Hematopoietic multipotent progenitor cell treated with erythropoietin and hydrocortisone succinate and interleukin-3 and kit ligand, for 8 days (in vitro differentiated cells): ENCODE measurements at places on chromosomes 12 and 14.

DNA sequence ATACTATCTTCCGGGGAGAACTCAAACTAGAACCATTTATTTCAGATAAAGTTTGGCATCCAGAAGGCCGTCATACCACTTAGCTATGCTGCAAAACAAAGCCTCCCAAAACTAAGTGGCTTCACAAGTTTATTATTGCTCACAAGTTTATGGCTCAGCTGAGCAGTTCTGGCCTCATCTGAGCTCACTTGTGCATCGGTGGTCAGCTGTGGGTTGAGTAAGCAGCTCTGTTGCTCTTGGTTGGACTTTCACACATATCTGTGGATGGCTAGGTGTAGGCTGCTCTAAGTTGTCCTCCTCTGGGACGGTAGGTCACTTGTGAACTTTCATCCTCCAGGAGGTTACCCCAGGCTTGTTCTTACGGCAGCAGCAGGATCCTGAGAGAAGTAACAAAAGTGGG is 162.7 kb downstream of the BTG1 start:
- no peak for DNase-seq

GRCh38 chr12:48189331-48190125 is 6.1 kb downstream of the CCDC184 start:
- DNase-seq = peak; percentile 84

DNA sequence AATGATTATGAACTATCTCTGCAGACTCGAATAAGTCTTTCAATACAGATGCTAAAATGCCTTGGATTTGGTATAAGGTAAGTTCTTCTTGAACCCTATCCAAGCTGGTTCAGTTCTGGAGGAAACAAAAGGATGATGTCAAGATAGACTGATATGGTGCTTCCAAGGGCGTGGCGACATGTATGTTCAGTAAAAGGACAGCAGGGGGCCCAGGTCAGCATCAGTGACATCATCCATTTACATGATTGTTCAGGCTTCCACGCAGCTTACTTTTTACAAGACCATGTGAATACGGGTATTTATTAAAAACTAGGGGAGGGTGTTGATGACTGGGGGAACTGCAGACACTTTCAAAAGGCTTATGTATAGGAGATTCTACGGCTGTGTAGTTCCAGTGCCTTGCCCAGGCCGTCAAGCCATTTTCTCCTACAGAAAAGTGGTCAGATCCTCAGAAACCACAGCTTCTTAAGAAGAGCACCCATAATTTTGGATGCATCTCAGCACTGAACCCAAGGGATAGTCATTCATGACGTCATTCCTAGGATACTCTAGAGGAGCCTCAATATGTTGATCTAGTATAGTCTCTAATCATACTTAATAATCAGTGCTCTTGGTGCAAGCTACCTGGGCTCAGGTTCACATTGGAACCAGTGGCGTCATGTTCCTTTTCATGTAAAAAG is 527.7 kb downstream of the FUT8 start:
- DNase-seq = peak; percentile 53

DNA sequence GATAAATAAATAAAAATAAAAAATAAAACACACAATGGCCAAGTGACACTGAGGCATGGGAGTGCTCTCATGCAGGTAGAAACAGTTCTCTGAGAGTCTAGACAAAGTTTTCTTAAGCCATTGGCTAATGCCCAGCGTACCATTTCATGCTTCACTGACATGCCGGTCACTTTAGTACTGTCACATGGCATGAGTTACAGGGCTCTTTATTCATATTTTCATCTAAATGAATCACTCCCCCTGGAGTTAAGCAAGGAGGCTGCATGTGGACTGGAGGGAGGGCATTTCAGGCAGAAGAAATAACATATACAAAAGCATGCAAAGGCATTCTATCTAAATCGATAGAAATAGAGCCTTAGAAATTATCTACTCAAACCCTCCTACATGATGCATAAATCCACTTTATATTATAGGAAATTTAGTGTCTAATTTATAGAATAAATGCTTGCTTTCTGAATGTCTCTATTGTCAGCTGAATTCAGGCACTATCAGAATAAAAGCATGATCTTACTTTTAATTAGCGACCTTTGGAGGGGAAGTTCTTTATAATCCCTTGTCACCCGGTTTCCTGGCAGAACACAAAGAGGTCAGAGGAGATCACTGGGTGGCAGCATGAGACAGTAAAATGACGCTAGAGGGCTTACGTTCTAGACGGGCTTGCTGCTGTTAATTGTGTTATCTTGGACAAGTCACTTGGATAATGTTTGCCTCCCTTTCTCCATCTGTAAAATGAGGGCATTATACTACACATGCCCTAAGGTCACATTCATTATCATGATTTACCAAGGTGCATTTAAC is 17.5 kb downstream of the DYRK4 start:
- peak; percentile 56 for DNase-seq

DNA sequence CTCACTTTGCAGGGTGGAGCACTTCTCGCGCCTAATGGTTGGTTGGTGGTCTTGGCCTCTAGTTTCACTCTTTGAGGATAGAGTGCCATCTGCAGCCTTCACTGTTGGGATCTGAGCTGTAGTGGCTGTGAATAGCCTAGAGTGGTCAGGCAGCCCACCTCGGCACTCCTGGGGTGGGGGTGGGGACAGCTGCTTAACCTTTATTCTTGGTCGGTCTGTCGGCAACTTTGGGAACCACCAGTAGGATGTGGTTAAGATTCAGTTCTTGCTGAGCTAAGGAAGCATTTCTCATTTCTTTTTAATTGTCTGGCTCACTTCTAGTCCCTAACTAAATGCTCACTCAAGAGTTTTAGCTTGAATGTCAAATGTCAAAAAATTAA is 21.1 kb downstream of the TMBIM6 start:
- no peak for DNase-seq

GRCh38 chr12:92657770-92658169 is 45.0 kb upstream of the PLEKHG7 start:
- no peak for DNase-seq

- DNase-seq = no peak
These were observed 920.1 kb downstream of the FLRT2 start for GRCh38 chr14:86450085-86450484.

DNA sequence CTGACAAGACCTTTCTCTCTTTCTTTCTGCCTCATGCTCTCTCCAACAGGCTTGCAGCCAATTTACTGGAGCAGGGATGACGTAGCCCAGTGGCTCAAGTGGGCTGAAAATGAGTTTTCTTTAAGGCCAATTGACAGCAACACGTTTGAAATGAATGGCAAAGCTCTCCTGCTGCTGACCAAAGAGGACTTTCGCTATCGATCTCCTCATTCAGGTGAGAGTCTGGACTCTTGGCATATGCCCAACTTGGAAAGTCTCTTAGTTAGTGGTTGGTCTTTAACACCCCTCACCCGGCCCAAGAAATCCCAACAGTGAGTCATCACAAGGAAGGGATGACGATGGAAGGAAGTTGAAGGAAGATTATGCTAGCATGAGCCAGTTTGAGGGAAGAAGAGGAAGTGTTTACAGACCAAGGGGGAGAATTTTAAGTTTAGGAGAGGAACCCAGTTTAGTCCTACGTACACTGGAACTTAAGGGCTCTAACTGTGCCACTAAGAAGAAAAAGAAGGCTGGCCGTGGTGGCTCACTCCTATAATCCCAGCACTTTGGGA is 189.7 kb downstream of the ETV6 start:
- peak; percentile 25 for DNase-seq

GRCh38 chr12:54195737-54196347 is 7.1 kb upstream of the SMUG1 start:
- no peak for DNase-seq

GRCh38 chr12:42957561-42958290 is 368.2 kb upstream of the PRICKLE1 start:
- DNase-seq = no peak

DNA sequence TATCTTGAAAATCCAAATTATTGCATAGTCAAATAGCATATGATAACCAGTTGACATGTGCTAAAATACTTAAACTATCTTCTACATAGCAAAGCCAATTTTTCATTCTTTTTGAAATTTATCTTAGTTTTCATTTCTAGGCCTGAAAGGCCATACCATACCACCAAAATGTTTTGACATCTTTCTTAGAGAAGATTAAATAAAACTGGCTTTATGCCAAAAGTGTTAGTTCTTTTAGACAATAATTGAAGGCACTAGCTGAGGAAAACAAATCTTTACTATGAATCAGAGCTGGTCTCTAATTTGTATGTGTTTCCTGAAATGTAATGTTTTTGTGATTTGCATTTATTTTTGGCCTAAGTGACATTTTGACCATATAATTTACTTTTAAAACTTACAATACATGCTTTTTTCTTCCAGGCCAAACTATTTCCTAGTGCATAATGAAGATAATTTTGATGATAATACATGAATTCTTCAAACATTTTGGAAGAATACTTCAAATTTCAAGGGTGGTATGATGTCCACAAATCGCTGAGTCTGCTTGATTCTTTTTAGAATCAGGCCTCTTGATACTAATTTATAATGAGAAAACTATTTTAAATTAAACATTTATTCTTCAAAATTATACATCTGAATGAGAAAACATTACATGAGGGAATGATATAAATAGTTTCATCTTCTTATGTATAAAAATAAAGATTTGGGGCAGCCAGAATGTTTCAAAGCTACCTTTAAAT is 6.5 kb upstream of the KCNMB4 start:
- no peak for DNase-seq

DNA sequence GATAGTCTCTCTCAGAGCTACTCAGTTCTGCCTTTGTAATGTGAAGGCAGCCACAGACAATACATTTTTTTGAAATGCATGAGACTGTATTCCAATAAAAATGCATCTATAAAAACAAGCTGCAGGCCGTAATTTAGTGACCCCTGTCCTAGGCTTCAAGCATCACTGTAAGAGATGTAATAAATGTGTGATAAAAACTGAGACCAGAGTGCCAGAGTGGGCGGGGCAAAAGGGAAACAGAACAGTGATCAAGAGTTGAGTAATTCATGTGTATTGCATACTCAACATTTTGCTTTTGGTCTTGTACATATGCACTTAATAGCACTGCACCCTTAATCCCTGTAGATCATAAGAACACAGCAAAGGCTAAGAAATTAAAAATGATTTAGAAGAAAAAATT is 743.5 kb downstream of the DIO2 start:
- DNase-seq = no peak

DNA sequence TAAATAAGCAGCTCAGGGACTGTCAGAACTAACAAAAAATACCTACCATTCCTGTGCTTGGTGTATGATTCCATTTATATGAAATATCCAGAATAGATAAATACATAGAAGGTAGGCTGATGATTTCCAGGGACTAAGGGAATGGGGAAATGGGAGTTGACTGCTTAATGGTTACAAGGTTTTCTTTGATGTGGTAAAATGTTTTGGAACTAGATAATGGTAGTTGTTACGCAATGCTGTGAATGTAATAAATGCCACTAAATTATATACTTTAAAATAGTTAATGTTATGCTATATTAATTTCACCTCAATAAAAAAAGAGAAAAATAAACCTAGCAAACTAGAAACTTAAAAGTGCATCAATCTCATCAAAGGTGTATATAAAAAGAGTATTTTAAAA is 41.1 kb downstream of the CEP83 start:
- peak; percentile 27 for DNase-seq

DNA sequence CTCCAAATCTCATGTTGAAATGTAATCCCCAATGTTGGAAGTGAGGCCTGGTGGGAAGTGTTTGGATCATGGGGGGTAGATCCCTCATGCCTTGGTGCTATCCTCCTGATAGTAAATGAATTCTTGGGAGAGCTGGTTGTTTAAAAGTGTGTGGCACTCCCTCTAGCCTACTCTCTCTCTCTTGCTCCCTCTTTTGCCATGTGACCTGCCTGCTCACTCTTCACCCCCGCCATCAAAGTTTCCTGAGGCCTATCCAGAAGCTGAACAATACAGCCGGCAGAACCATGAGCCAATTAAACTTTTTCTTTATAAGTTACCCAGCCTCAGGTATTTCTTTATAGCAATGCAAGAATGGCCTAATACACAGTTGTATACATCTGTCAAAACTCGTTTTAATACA is 62.5 kb downstream of the BCL2L14 start:
- no peak for DNase-seq

GRCh38 chr12:120316798-120317223 is 10.8 kb downstream of the PLA2G1B start:
- peak; percentile 4 for DNase-seq

- DNase-seq = no peak
These were observed 15.8 kb downstream of the COQ10A start for GRCh38 chr12:56282579-56282978.

DNA sequence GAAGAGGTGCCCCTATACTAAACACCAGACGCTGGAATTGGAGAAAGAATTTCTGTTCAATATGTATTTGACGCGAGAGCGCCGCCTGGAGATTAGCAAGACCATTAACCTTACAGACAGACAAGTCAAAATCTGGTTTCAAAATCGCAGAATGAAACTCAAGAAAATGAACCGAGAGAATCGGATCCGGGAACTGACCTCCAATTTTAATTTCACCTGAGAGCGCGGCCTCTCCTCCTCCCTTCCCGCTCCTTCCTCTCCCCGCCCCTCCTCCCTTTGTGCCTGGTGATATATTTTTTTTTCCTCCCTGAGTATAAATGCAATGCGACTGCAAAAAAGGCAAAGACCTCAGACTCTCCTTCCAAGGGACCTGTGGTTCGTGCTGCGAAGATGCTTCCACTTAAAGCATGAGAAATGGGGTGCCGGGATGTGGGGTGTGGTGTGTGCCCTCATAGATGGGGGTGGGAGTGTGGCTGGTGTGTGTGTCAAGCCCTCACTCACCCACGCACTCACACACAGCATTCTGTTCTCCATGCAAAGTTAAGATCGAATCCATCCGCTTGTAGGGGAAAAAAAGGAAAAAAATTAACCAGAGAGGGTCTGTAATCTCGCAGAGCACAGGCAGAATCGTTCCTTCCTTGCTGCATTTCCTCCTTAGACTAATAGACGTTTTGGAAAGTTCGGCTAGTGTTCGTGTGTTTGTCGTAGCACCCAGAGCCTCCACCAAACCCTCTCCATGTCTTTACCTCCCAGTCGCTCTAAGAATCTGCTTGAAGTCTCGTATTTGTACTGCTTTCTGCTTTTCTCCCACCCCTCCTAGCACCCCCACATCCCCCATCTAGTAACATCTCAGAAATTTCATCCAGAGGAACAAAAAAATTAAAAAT is 4.5 kb downstream of the HOXC10 start:
- DNase-seq = peak; percentile 50

- no peak for DNase-seq
These were observed 94.8 kb downstream of the TMTC1 start for GRCh38 chr12:29688914-29689313.

DNA sequence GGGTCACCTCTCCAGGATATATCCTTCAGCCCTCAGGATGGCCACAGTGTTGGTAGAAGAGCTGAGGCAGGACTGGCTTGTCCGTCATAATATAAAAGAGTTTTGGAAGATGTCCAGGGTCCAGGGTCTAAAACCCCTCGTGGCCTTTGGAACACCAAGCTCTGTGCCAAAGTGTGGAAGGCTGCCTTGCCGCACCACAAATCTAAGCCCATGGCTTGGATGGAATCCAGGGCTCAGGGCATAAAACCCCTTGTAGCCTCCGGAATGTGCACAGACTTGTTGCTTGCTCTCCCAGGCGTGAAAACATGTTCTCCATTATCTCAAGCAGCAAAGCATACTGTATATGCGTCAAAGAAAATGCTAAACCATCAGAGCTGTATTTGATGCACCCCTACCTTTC is 46.7 kb downstream of the TNFAIP2 start:
- DNase-seq = no peak
